CD8-positive, alpha-beta memory T cell (primary cell): ENCODE measurements at places on chromosomes 1 and 21.

GRCh38 chr1:35557118-35557610, at the start of gene KIAA0319L:
KIAA0319L (minus strand) TSS chr1:35557403; CDS start chr1:35554491, 2,912 bp downstream.
- peaks cover 31% of the 10 kb centered on the region for H3K4me1 ChIP-seq
- no peaks in the 10 kb centered on the region for H3K27me3 ChIP-seq
- DNase-seq, result no peak
- H3K36me3 ChIP-seq, result peaks cover 7% of the 10 kb centered on the region

GRCh38 chr21:14846621-14847020, 218.2 kb downstream of the NRIP1 start:
- no peak overlapping the region for H3K4me3 ChIP-seq
- no peaks in the 10 kb centered on the region for H3K36me3 ChIP-seq
- no peak for DNase-seq
- H3K27me3 ChIP-seq, result no peaks in the 10 kb centered on the region
- no peaks in the 10 kb centered on the region for H3K4me1 ChIP-seq

DNA sequence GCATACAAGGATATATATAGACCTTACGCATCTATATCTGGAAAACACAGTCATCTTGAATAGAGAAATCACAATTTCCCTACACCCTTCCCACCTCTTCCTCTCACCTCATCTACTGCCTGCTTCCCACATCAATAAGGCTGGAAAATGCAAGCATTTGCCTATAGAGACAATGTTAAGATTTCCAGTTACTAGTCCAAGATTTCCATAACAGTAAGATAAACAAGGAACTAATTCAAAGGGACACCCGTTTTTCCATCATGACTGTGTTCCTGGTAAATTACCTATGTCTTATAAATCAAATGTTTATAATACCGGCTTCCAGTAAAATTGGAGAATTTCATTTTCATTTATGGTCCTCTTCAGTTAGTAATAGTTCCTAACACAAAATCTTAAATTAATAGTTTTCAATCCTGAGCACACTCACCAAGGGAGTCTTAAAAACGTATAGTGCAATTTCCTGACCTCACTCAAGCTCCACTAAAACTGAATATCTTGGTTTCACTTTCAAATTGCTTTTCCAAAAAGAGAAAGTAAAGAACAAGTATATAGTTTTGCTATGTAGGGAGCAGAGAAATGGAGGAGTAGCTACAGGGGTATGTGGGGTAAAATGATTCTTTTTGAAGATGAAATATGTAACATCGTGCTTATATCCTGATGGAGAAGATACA, 398.7 kb downstream of the PLPP3 start:
- no peaks in the 10 kb centered on the region for H3K4me1 ChIP-seq
- no peaks in the 10 kb centered on the region for H3K27me3 ChIP-seq
- H3K27ac ChIP-seq, result no peak overlapping the region
- no peaks in the 10 kb centered on the region for H3K36me3 ChIP-seq

GRCh38 chr1:94050675-94051074, 70.3 kb downstream of the ABCA4 start:
- no peak overlapping the region for H3K4me3 ChIP-seq
- no peaks in the 10 kb centered on the region for H3K36me3 ChIP-seq
- no peak overlapping the region for H3K27ac ChIP-seq
- no peak for DNase-seq
- H3K27me3 ChIP-seq, result no peaks in the 10 kb centered on the region

- peak overlapping the region; percentile 56 for H3K27ac ChIP-seq
- no peaks in the 10 kb centered on the region for H3K36me3 ChIP-seq
- H3K27me3 ChIP-seq, result no peaks in the 10 kb centered on the region
- no peak overlapping the region for H3K4me3 ChIP-seq
Observed at GRCh38 chr1:234583755-234584419, 26.1 kb downstream of the IRF2BP2 start.

DNA sequence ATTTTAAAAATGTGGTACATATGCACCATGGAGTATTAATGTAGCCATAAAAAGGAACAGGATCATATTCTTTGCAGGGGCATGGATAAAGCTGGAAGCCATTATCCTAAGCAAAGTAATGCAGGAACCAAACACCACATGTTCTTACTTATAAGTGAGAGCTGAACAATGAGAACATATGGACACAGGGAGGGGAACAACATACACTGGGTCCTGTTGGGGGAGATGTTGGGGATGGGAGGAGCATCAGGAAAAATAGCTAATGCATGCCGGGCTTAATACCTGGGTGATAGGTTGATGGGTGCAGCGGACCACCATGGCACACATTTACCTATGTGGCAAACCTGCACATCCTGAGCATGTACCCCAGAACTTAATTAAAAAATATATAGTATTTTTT, 352.5 kb upstream of the KAZN start:
- no peaks in the 10 kb centered on the region for H3K4me1 ChIP-seq
- H3K27me3 ChIP-seq, result no peaks in the 10 kb centered on the region
- H3K36me3 ChIP-seq, result no peaks in the 10 kb centered on the region
- no peak overlapping the region for H3K27ac ChIP-seq
- H3K4me3 ChIP-seq, result no peak overlapping the region
- no peak for DNase-seq

GRCh38 chr1:89692601-89693521, 59.9 kb downstream of the LRRC8C start:
- DNase-seq, result no peak
- peaks cover 57% of the 10 kb centered on the region for H3K4me1 ChIP-seq
- no peak overlapping the region for H3K4me3 ChIP-seq
- H3K36me3 ChIP-seq, result peaks cover 16% of the 10 kb centered on the region

GRCh38 chr1:5776035-5776550, 216.1 kb downstream of the NPHP4 start:
- no peak for DNase-seq
- no peaks in the 10 kb centered on the region for H3K4me1 ChIP-seq
- no peaks in the 10 kb centered on the region for H3K27me3 ChIP-seq
- H3K27ac ChIP-seq, result no peak overlapping the region

GRCh38 chr1:86303041-86303690, 93.0 kb downstream of the ODF2L start:
- no peaks in the 10 kb centered on the region for H3K36me3 ChIP-seq
- no peaks in the 10 kb centered on the region for H3K27me3 ChIP-seq
- no peak overlapping the region for H3K27ac ChIP-seq

- H3K27ac ChIP-seq, result no peak overlapping the region
- no peak for DNase-seq
- H3K4me3 ChIP-seq, result no peak overlapping the region
Observed at GRCh38 chr1:234743791-234744611, 134.0 kb upstream of the IRF2BP2 start.

DNA sequence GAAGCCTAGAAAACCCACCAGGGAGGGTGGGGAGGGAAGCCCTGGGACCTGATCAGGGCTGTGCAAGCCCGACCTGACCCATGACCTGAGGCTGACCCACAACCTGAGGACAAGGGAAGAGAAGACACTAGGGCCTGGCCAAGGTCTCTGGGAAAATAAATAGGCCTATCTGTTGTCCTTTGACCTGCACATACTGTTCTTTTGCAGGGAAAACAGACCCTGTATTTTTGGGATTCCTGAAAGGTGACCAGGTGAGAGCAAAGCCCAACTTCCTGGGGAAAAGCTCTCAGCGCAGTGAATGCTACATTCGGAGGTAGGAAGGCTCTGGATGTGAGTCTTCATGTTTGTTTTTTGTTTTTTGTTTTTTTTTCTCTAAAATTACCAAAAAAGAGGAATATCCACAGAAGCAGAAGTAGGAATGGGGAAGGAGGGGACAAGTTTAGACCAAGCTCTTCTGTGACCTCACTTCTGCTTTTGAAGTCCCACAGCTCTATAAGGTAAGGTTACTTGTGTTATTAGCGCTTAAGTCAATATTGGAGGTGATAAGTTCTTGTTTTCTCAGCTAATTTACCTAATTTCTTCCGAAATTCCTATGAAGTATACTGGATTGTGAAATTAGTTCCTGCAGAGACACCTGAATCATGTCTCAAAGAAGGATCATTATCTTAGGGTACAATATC, 26.2 kb upstream of the LYST start:
- H3K36me3 ChIP-seq, result no peaks in the 10 kb centered on the region
- no peaks in the 10 kb centered on the region for H3K27me3 ChIP-seq

DNA sequence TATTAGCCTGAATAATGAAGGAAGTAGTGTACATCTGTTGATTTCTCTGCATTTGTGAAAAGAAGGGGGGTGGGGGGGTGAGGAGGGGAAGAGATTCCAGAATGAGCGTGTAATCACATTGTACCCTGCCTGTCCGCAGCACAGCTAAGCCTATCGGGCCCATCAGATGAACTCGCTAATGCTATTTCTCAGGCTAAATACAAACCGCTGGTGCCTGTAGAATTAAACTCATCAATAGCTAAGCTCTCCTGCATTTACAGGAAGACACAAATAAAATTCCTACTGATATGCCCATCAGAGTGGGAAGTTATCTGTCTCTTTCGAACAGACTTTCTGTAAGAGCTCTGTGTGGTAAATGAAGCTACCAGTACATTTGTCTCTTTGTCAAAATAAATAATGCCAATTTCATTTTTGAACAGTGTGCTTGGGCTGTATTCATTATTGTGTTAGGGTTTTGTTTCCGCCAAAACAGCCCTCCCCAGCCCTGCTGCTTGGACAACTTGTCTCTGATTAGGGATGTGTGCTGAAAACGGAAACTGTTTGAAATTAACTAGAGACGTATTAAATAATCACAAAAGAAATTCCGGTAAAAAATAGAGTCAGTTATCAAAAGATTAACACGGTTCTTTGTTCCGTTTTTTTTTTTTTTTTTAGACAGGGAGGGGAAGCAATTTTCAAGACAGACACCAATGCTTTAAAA, 305.4 kb downstream of the TTLL7 start:
- no peaks in the 10 kb centered on the region for H3K27me3 ChIP-seq
- peaks cover 9% of the 10 kb centered on the region for H3K4me1 ChIP-seq
- no peaks in the 10 kb centered on the region for H3K36me3 ChIP-seq
- H3K4me3 ChIP-seq, result no peak overlapping the region
- H3K27ac ChIP-seq, result no peak overlapping the region

GRCh38 chr21:15775291-15775690, 45.5 kb downstream of the USP25 start:
- H3K4me1 ChIP-seq, result peaks cover 8% of the 10 kb centered on the region
- no peak overlapping the region for H3K27ac ChIP-seq
- no peaks in the 10 kb centered on the region for H3K27me3 ChIP-seq
- H3K36me3 ChIP-seq, result no peaks in the 10 kb centered on the region
- no peak overlapping the region for H3K4me3 ChIP-seq
- no peak for DNase-seq

GRCh38 chr1:84493747-84494146, 12.4 kb upstream of the SPATA1 start:
- H3K4me1 ChIP-seq, result peaks cover 4% of the 10 kb centered on the region
- no peak for DNase-seq
- no peaks in the 10 kb centered on the region for H3K27me3 ChIP-seq
- H3K4me3 ChIP-seq, result no peak overlapping the region
- peaks cover 69% of the 10 kb centered on the region for H3K36me3 ChIP-seq

DNA sequence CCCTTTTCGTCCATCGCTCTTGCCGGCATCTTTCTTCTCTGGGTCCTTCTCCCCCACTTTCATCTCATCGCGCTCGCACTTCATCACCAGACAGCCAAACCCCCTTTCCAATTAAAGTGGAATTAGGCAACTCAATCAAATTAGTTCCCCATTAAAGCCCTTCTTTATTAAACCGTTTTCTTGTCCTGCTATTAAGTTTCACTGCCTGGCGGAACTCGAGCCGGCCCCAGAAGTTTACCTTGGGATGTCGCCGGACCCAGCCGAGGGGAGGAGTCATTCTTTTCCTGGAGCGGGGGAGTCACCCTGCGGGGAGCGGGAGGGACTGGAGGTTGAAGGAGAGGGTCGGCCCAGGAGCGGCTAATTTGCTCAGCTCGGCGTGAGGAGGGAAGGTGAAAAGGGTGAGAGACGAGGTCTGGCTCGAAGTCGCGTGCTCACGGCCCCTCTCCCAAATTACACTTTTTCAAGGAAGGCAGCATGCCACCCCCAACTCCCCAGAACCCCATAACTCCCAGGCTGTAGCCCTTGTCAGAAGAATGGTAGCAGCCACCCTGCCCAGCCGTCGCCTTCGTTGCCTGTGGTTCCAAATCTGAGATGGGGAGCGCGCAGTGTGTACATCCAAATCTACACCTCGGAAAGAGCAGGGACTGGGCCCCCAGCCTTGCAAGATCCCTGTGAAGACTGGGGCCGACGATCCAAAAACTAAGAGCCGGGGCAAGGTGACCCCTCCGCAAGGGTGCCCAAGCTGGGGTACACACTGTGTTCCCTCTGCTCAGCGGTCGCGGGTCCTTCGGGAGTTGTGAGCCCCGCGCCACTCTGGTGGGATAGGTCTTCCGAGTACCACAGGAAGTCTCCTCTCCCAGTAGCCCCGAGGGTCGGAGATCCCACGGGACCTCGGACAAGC, 6.4 kb downstream of the DMRTA2 start:
- no peak overlapping the region for H3K4me3 ChIP-seq
- H3K36me3 ChIP-seq, result no peaks in the 10 kb centered on the region
- no peak overlapping the region for H3K27ac ChIP-seq
- peaks cover 8% of the 10 kb centered on the region for H3K27me3 ChIP-seq
- DNase-seq, result no peak
- no peaks in the 10 kb centered on the region for H3K4me1 ChIP-seq

GRCh38 chr1:53409695-53410094, 49.5 kb upstream of the DMRTB1 start:
- peak overlapping the region; percentile 55 for H3K27ac ChIP-seq
- H3K27me3 ChIP-seq, result no peaks in the 10 kb centered on the region
- H3K4me3 ChIP-seq, result no peak overlapping the region
- H3K36me3 ChIP-seq, result no peaks in the 10 kb centered on the region
- DNase-seq, result no peak

GRCh38 chr21:27298465-27298864, 331.6 kb upstream of the ADAMTS5 start:
- H3K27me3 ChIP-seq, result no peaks in the 10 kb centered on the region
- no peaks in the 10 kb centered on the region for H3K4me1 ChIP-seq
- no peak overlapping the region for H3K27ac ChIP-seq
- no peaks in the 10 kb centered on the region for H3K36me3 ChIP-seq
- H3K4me3 ChIP-seq, result no peak overlapping the region

DNA sequence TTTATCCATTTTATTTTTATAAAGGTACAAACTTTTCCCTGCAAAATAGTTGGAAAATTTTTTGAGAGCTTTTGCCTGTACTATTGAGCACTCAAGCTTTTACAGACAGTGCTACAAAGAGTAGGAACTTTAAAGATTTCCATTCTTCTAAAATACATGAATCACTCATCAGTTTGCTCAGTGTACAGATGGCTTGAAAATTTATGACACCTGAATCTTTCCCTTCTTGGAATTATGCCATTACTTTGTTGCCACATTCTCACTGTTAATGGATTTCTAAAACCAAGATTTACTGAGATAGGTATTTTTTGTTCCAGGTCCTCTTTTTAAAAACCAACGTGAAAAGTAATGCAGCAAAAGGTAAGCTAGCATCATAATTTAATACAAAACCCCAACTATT, 76.0 kb downstream of the GPATCH2 start:
- no peaks in the 10 kb centered on the region for H3K4me1 ChIP-seq
- H3K4me3 ChIP-seq, result no peak overlapping the region
- no peaks in the 10 kb centered on the region for H3K36me3 ChIP-seq
- DNase-seq, result no peak
- H3K27me3 ChIP-seq, result no peaks in the 10 kb centered on the region
